Endodermal cell (in vitro differentiated cells): ENCODE measurements at places on chromosomes 5 and 9. TPM values are rescaled to one million over a fixed set of nuclear protein-coding genes. Genes with fewer than 3 reads are reported as not detected.

DNA sequence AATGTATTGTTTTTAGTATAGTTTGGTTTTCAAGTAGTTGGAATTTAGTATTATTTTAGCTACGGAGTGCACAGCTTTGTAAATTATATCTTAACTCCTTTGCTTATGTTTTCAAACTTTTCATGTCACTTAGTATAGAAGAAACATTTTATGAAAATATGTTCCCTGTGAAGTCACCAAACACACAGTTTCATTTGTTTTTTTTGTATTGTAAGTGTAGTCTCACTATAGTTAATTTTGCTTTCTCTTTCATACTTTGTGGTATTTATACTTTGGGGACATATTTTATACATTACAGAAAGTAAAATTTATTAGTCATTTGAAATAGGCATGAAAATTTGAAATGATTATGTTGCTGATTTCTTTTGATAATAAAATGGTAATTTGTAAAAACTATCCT lies 5.0 kb downstream of the CHSY3 start:
- DNase-seq = no peak

DNA sequence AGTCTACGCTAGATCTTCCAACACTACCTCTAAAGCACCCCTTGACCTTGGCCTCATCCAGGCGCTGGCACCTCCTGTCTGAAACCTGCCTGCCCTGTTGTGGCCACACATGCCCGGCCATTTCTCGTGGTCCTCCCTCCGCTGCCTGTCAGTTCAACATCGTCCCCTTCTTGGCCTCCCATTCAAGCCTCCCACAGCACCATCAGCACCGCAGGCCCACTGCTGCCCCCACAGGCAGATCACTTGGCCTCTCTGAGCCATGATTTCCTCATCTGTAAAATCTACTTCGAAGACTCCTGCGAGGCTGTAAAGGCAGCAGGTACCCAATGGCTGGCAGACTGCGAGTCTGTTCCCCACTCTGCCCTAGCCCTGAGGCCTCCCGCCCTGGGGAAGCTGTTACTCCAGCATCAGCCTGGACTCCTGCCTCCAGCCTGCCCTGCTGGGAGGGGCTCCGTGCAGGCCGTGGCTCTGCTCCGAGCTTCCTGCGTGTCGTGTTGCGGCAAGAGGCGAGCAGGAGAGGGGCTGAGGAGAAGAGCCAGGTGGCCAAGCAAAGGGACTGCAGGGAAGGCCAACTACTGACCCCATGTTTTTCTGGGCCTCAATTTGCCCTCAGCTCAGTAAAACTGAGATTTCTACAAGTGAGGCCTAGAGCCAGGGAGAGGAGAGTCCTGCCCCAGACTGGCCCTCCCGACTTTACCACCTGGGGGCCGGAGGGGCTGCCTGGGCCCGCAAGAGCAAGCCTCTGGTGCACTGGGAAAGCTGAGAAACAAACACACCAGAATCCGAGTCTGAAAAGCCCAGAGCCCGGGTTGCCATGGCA lies 70.5 kb upstream of the LRRTM2 start:
- peak; percentile 75 for DNase-seq

DNA sequence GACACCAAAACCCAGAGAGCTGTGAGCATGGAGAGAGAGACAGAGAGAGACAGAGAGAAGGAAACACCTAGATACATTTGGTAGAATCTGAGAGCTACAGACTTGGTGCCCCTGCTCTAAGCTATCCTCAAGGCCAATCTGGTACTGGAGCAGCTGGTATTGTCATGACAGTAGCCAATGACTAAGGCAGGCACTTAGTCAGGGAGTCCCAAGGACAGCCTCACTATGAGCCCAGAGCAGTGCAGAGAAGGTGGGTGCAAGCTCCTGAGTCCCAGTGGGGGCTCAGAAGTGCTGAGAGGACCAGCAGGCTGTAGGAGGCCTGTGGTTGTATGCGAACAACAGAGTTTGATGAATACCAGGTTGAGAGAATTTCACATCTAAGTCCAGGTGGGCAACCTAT lies 300.4 kb upstream of the ZNF608 start:
- DNase-seq = no peak

SLC34A1 gene
- total RNA-seq = not detected in 3 replicates

DNA sequence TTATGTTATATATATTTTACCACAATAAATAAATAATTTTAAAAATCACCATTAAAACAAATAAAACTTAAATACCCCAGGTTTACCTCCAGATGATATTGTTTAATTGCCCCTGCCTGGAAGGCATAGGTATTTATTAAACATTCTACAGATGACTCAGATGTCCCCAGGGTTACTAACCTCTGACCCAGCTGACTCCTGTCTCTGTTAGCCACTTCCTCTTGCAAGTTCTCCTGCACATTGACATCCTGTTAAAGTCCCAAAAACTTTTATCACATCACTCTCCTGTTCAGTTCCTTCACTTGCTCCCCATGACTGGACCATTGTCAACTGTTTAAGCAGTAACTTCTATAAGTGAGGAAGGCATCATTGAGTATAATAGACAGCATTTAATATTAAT lies 37.0 kb upstream of the RAB3C start:
- no peak for DNase-seq

- no peak for DNase-seq
Observed at GRCh38 chr5:107436201-107436600, 234.5 kb downstream of the EFNA5 start.

ANKRD18A gene
- total RNA-seq = 8.0 and 8.4 TPM in 2 replicates

- DNase-seq = no peak
Observed at GRCh38 chr9:20552874-20553557, 69.3 kb downstream of the MLLT3 start.

DNA sequence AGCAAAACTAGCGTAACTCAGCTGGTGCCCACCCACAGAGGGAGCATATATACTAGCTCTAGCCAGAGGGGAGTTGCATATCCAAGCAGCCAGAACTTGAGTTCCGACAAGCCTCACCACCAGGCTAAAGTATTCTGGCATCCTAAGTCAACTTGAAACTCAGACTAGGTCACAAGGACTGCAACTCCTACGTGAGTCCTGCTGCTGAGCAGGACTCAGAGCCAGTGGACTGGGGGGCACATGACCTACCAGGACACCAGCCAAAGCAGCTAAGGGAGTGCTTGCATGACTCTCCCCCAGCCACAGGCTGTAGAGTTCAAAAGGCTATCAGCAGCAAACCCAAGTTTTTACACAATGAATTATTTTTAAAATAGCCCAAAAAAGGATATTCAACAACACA lies 26.1 kb downstream of the SPDL1 start:
- no peak for DNase-seq

FAM151B gene
- 0.77 and 1.5 TPM in 2 replicates for total RNA-seq

DNA sequence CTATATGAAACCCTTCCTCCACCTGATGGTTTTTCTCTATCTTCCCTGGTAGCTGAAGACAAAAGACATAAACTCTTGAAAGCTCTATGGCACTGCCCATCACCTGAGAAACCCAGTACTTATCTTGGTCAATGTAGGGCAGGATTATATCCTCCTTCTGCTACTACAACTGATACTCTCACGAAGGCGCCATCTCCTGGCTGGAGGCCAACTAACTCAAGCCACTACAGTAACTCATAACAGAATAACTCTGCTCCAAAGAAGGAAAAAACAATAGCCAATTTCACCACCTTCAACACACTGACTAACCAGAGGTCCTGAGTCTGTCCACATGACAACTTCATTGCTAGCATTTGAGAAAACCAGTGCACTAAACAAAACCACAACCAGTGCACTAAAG lies 409.2 kb downstream of the CETN3 start:
- DNase-seq = peak; percentile 53

RETREG1 gene
- 4.1 to 4.6 TPM (median 4.2 TPM) in 3 replicates for total RNA-seq

SYNPO gene
- total RNA-seq = 4.5 to 5.5 TPM (median 4.6 TPM) in 3 replicates

DNA sequence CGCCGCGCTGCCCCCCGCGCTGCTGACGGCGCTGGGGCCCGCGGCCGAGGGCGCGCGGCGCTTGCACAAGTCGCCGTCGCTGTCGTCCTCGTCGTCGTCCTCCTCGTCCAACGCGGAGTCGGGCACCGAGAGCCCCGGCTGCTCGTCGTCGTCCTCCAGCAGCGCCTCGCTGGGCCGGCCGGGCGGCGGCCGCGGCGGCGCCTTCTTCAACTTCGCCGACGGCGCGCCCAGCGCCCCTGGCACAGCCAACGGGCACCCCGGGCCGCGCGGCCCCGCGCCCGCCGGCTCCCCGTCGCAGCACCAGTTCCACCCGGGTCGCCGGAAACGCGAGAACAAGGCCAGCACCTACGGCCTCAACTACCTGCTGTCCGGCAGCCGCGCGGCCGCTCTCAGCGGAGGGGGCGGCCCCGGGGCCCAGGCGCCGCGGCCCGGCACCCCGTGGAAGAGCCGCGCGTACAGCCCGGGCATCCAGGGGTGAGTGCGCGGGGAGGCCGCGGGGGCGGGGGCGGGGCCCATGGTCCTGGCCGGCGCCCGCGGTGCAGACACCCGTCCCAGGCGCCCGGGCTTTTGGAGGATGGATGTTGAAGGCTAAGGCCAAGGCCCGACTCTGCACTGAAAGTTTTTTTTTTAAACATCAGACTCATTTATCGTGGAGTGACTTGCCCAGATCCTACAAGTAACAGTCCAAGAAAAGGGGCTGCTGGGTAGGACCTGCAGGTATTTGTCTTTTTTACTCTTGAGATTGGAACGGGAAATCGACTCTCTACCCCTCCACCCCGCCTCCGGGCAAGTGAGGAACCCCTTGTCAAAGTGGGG lies 1.2 kb downstream of the TENT4A start:
- DNase-seq = peak; percentile 60

GRCh38 chr5:96288166-96288844 lies 144.7 kb downstream of the PCSK1 start:
- no peak for DNase-seq

GRCh38 chr9:114288193-114289091 lies 34.5 kb upstream of the ORM1 start:
- peak; percentile 75 for DNase-seq

DNA sequence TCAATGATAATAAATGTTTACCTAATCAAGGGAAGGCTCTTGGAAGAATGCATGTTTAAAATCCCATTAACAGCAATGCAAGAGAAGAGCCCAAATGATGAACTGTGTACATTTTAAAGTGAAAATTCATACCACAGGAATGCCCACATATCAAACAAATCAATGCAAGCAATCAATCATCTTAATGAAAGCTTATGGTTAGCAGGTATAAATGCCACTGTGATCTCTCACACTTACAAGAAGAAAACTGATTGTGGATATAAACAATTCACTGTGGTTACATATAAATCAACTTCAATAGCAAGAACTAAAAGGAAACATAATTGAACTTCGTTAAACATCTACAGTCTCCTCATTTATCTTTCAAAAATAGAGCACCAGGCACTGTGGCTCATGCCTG lies 161.0 kb upstream of the RORB start:
- no peak for DNase-seq

- no peak for DNase-seq
Observed at GRCh38 chr9:120891245-120891883, 14.4 kb upstream of the PHF19 start.

DNA sequence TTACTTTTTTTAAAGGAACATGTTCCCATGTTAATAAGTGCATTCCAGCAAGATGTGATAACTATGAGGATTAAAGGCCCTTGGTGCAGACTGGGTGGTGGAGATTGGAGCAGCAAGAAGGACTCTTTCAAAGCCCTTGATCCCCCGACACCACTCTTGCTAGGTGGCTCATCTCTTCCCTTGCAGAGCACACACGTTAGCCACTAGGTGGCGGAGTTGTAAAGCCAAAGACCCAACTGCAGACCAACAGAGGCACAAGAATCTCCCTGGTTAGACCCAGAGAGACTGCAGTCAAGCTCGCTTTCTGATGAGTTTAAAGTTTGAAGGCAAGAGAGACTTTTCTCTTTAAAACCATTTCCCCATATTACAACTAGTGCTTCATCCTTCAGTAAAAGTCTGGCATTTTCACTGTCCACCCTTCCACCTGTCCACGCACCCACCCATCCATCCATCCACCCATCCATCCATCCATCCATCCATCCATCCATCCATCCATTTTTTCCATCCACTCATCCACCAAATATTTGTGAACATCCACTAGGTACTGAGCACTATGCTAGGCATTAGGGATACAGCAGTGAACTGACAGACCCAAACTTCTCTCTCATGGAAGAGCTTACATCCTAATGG lies 226.9 kb downstream of the MSX2 start:
- DNase-seq = peak; percentile 89

DNA sequence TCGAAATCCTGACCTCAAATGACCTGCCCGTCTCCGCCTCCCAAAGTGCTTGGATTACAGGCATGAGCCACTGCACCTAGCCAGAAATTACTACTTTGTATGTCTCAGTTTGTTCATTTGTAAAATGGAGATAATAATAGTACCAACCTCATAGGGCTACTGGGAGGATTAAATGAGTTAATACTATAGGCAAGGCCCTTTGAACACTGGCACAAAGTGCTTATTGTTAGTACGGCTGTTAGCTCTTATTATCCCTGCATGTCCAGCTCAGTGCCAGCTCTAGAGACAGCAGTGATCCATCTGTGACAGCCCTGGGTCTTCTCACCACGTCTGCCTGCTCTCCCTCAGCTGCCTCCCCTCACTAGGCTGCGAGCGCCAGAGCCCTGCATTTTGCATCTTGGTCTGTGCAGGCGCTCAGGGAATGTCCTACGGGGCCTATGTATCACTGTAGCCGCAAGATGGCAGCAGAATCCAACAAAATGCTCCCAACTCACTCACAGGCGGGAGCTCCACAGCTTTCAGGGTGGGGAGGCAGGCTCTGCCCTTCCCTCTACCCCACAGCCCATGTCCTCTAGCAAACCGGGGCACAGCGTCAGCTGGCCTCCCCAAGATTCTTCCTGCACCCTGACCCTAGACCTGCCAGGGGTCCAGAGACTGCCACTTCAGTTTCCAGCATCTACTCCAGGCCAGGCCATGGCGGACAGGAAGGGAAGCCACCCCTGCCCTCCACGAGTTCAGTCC lies 17.7 kb upstream of the AKNA start:
- peak; percentile 94 for DNase-seq

DNA sequence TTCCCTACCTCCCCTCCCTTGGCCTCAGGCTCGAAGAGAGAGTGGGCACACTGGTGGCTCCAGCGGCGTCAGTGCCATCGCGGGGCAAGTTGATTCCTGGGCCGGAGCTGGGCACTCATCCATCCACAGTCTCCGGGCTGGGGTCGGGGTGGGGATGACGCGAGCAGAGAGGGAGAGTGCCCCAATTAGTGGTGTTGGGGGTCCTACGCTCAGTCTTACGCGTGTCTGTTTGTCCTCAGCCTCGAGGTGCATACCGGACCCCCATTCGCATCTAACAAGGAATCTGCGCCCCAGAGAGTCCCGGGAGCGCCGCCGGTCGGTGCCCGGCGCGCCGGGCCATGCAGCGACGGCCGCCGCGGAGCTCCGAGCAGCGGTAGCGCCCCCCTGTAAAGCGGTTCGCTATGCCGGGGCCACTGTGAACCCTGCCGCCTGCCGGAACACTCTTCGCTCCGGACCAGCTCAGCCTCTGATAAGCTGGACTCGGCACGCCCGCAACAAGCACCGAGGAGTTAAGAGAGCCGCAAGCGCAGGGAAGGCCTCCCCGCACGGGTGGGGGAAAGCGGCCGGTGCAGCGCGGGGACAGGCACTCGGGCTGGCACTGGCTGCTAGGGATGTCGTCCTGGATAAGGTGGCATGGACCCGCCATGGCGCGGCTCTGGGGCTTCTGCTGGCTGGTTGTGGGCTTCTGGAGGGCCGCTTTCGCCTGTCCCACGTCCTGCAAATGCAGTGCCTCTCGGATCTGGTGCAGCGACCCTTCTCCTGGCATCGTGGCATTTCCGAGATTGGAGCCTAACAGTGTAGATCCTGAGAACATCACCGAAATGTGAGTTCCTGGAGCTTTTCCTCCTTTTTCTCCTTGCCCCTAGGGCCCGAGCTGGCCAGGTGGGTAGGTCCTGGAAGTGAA lies 861 bp downstream of the NTRK2 start:
- peak; percentile 87 for DNase-seq
